ENCODE measurements at places on chromosomes 3 and 15.

GRCh38 chr3:189685291-189685690, 54.1 kb downstream of the TP63 start:
- no peak for DNase-seq

- no peak for DNase-seq
These were observed 61.4 kb downstream of the MFSD1 start for GRCh38 chr3:158863247-158863646.

- DNase-seq: no peak
These were observed 163.1 kb downstream of the CLSTN2 start for GRCh38 chr3:140097874-140098635.

- DNase-seq: peak; percentile 87
These were observed 9.8 kb downstream of the SELENOS start for GRCh38 chr15:101267320-101268104.

GRCh38 chr15:76208786-76209424, 102.4 kb downstream of the ETFA start:
- peak; percentile 31 for DNase-seq

GRCh38 chr3:141485641-141486495, 959 bp upstream of the RASA2 start:
- peak; percentile 83 for DNase-seq

DNA sequence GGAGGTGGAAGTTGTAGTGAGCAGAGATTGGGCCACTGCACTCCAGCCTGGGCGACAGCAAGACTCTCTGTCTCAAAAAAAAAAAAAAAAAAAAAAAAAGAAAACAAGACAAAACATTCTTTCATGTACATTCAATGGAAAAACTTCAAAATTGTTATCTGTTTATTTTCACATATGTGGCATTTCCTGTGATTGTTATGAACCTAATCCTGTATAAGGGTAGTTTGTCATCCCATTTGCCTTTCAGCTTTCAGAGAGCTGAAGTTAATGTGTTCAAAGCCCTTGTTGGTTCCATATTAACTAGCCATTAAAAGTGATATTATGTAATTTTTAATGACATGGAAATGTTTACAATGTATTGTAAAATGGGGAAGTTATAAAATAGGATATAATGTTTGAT, 17.3 kb upstream of the NCK1 start:
- no peak for DNase-seq

GRCh38 chr15:63826528-63826927, 7.2 kb downstream of the HERC1 start:
- DNase-seq: no peak

- no peak for DNase-seq
These were observed 257.1 kb downstream of the OPA1 start for GRCh38 chr3:193850084-193850619.

- DNase-seq: peak; percentile 17
These were observed 473.3 kb downstream of the OTOL1 start for GRCh38 chr3:161969867-161970266.

- peak; percentile 34 for DNase-seq
These were observed 66.6 kb downstream of the PDZRN3 start for GRCh38 chr3:73557986-73558726.

DNA sequence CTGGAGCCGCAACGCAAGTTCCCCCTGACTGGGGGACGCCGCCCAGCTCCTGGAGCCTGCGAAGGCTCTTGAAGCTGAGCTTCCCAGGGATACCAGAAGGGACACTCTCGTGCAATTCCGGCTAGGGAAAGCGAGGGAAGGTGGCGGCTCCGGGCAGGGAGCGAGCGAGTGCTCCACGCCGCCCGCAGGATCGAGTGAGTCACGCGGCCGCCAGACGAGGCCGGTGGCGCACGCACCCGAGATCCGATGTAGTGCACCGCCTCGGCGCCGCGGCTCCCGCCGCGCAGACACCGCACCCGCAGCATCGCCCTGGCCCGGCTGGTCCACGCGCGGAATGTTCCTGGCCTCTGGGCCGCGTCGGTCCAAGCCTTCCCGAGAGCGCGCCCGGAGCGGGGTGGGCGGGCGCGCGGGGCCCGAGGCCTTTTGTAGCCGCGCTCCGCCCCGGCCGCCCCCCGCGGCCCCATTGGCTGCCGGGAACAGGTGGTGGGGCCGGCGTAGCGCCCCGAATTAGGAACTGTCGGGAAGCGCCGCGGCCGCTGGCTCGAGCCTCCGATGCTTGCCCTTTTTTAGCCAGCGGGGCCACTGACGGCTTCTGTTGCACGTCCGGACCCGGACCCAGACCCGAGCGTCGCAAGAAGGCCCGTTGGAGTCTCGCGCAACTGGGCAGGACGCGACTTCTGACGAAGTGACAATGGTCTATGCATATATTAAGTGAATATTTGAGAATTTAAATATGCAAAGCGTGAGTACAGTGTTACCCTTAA, at the start of gene GATM:
Gene GATM (minus strand): TSS at position 396 of the 764 bp plus-strand sequence. CDS start 91 bp downstream, at position 305.
- DNase-seq: peak; percentile 86
